ENCODE measurements at places on chromosomes 3 and 15. TPM values are rescaled to one million over a fixed set of nuclear protein-coding genes. Genes with fewer than 3 reads are reported as not detected.

The C2CD4B gene
- total RNA-seq = not detected

GRCh38 chr15:52161406-52161966, 29.7 kb downstream of the GNB5 start:
- no peak for DNase-seq

DNA sequence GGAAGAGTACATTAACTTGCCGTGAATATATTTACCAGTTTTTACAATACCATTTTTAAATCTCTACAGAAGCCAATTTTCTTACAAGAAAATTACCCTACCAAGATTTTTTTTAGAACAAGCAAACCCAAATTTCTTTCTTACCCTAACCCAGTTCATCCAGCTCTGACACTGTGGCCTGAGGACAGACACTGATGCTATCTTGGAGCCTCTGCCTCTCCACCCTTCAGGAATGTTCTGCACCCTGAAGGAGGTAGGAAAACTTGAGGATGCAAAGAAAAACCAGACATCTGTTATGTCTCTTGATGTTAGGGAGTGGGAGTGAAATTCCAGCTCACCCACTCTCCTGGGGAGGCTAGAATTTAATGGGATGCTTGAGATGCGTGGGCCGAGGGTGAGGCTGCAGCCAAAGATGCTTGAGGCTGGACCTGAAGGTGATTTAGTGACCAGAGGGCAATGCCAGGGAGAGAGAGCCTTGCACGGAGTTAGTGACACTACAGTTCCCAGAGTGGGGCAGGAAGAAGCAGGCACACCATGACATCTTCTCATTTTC, 69.9 kb downstream of the LIPC start:
- no peak for DNase-seq

GRCh38 chr3:129985113-129985512, 10.6 kb downstream of the TRH start:
- no peak for DNase-seq

- DNase-seq = no peak
Measured at GRCh38 chr15:76426941-76427340, 90.4 kb downstream of the ISL2 start.

GRCh38 chr3:195543500-195544229, 540 bp upstream of the PPP1R2 start:
- DNase-seq = no peak

- no peak for DNase-seq
Measured at GRCh38 chr15:42716626-42717025, 20.3 kb downstream of the CDAN1 start.

GRCh38 chr3:124092811-124093210, 100.9 kb upstream of the ROPN1 start:
- DNase-seq = no peak

Data from activated naive CD4-positive, alpha-beta T cell treated with anti-CD3 and anti-CD28 coated beads, Interleukin-2, amount 50 U/mL, for 72 hours (primary cell).